ENCODE measurements at places on chromosomes 11 and 22.
A peak's percentile ranks its signal among the peaks of the same experiment; 100 is the strongest.

DNA sequence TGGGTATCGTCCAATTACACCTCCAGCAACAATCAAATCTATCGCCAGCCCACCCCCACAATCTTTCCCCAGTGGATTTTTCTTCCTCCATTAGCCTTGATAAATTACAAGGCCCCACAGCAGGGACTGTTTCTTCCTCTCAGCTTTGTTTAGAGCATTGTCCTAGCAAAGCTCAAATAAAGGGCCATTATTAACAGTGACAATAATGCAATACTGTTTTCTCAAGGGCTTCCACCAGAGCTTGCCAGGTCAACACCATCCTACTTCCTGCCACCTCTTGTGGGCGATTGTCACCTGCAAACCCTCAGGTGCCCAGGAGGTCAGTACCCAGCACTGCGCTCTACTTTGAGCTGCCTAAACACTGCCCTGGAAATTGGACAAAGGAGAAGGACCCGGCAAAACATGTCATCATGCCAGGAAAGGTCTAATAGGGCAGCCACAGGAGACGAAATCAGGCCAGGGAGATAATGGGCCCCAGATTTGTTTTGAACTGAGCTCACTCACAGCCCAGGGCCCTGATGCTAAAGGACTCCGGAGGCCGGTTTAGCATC lies 95.2 kb downstream of the ABTB2 start:
- DNase-seq = no peak

DNA sequence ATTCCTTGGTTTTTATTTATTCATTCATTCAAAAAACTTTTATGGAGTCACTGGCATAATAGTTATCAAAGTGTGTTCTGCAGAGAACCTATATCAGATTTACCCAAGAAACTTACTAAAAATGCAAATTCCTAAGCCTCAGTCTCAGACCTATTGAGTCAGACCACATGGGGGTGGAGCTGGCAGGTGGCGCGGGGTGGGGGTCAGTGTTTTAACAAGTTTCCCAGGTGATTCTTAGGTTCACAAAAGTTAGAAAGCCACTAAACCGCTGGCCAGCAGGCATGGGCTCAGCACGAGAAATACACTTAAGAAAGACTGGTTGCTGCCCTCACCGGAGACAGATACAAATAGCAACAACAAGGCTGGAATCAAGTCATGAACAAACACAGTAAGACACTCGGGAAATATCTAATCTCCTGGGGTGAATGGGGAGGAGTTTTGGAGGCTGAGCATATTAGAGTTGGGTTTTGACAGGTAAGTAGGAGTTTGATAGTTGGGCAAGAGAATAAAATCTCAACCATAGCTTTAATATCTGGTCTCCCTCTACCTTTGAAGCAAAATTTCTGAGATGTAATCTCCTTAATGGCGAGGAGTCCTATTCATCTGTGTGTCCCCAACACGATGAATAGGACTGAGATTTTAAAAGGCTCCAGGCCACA lies 167.5 kb upstream of the NECTIN1 start:
- no peak for DNase-seq

DNA sequence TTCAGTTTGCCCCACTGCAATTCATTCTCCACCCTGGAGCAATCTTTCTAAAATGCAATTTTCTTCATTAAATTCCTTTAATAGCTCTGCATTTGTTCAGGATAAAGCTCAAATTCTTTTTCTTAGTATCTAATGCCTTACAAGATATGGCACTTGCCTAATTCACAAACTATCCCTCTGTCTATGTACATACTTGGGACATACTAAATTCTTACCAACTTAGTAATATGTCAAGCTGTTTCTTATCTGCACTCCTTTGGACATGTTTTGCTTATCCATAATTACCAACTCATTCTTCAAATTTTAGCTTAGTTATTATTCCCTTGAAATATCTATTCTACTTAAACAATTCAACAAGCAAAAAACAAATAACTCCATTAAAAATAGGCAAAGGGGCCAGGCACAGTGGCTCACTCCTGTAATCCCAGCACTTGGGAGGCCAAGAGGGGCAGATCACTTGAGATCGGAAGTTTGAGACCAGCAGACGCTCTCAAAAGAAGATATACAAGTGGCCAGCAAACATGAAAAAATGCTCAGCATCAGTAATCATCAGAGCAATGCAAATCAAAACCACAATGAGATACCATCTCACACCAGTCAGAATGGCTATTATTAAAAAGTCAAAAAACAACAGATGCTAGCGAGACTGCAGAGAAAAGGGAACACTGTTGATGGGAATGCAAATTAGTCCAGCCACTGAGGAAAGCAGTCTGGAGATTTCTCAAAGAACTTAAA lies 96.9 kb downstream of the FAM76B start:
- DNase-seq = no peak

- DNase-seq = peak; percentile 13
Measured at GRCh38 chr11:106021181-106021966, 666 bp downstream of the MSANTD4 start.

- no peak for DNase-seq
Measured at GRCh38 chr11:9120664-9121468, 29.5 kb upstream of the SCUBE2 start.

DNA sequence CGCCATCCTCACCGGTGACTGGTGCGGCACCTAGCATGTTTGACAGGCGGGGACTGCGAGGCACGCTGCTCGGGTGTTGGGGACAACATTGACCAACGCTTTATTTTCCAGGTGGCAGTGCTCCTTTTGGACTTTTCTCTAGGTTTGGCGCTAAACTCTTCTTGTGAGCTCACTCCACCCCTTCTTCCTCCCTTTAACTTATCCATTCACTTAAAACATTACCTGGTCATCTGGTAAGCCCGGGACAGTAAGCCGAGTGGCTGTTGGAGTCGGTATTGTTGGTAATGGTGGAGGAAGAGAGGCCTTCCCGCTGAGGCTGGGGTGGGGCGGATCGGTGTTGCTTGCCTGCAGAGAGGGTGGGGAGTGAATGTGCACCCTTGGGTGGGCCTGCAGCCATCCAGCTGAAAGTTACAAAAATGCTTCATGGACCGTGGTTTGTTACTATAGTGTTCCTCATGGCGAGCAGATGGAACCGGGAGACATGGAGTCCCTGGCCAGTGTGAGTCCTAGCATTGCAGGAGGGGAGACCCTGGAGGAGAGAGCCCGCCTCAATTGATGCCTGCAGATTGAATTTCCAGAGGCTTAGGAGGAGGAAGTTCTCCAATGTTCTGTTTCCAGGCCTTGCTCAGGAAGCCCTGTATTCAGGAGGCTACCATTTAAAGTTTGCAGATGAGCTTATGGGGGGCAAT lies 1.1 kb downstream of the NEAT1 start:
- DNase-seq = no peak

- DNase-seq = no peak
Measured at GRCh38 chr11:2547806-2548205, 103.0 kb downstream of the KCNQ1 start.

DNA sequence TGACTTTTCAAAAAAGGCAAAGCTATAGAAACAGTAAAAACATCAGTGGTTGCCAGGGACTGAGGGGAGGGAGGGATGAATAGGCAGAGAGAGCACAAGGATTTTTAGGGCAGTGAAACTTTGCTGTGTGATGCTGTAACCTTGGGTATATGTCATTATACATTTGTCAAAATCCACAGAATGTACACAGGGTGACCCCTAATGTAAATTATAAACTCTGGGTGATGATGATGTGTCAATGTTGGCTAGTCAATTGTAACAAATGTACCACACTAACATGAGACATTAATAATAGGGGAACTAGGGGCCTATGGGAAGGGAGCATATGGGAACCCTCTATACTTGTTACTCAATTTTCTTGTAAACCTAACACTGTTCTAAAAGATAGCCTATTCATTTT lies 24.8 kb downstream of the RIBC2 start:
- DNase-seq = no peak

DNA sequence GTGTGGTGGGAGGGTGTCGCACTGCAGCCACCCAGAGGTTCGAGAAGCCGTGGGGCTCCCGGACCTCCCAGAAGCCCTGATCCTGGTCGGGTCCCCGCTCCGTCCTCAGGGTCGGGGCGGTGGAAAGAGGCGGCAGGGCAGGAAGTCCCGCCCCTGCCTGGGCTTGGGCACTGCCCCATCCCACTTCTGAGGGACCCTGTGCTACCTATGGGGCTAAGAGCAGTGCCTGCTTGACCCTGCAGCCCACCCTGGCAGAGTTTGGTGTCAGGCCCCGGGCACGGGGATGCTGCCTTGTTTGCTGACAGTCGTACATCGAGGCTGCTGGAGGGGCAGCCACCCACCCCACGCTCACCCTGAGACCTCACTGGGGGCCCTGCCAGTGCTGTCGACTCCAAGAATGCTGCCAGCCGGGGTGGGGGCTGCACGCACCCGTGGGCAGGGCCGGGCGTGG lies 19.4 kb downstream of the RNH1 start:
- no peak for DNase-seq

GRCh38 chr11:69205743-69206612 lies 50.2 kb downstream of the SMIM38 start:
- DNase-seq = no peak

DNA sequence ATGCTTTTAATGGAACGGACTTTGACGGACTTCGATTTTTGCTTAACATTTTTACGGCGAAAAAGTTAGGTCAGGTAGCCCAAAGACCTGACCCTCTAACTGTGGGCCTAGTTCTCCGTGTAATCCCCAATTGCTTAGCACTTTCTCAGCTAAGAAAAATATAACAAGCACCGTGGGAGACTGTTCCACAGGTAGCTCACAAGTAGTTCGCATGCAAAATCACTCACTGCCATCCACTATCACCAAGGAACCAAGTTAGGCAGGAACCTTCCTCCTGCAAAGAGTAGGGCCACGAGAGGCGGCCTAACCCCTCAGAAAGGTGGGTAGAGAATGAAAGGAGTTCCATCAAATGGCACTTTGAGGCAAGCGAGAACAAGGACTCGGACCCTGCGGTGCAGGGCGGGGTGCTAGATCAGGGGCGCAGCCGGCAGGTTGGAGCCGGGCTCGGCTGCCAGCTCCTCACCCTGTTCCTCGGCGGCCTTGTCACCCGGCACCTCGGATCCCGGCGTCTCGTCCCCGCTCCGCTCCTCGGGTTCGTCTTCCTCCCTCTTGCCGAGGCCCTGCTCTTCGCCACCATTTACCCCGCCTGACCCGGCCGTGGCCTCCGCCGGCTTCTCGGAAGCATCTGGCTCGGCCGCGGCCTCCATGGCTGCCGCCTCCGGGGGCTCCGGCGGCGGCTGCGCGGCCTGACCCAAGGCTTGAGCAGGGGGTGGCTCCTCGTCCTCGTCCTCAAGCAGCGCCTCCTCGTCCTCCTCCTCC lies 922 bp downstream of the HNRNPUL2 start:
- no peak for DNase-seq

- no peak for DNase-seq
Measured at GRCh38 chr11:99865951-99866350, 821.1 kb upstream of the ARHGAP42 start.

- no peak for DNase-seq
Measured at GRCh38 chr22:23889620-23890019, 4.6 kb upstream of the MIF start.

- DNase-seq = peak; percentile 30
Measured at GRCh38 chr11:13962562-13963168, at the start of gene SPON1. SPON1 (plus strand) TSS chr11:13962723; CDS start chr11:13962905, 182 bp downstream.

- DNase-seq = peak; percentile 92
Measured at GRCh38 chr22:50146439-50147238, 23.9 kb upstream of the PANX2 start.

DNA sequence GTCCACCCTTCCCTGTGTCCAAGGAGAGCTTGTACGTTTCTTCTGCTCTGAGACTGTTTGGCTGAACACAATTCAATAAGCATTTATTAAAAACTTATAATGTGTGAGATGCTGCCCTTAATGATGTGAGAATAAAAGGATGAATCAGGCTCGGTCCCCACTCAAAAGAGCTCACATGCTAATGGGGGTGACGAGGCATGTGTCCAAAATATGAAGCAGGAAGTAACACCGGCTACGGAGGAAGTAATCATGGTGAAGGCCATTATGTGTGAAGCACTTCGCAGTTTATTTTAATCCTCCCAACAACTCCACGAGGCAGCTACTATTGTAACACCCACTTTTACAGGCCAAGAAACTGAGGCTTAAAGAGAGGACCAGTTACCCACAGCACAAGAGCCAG lies 3.4 kb upstream of the RASD2 start:
- DNase-seq = no peak

- no peak for DNase-seq
Measured at GRCh38 chr11:78040691-78041379, 17.8 kb upstream of the KCTD14 start.

- DNase-seq = peak; percentile 59
Measured at GRCh38 chr11:64146036-64146955, 19.6 kb downstream of the MACROD1 start.

- no peak for DNase-seq
Measured at GRCh38 chr11:36360318-36360717, 64.2 kb downstream of the PRR5L start.

GRCh38 chr11:17747131-17747955 lies 12.8 kb downstream of the KCNC1 start:
- no peak for DNase-seq

GRCh38 chr22:47678636-47679287 lies 916.3 kb downstream of the TBC1D22A start:
- DNase-seq = no peak

DNA sequence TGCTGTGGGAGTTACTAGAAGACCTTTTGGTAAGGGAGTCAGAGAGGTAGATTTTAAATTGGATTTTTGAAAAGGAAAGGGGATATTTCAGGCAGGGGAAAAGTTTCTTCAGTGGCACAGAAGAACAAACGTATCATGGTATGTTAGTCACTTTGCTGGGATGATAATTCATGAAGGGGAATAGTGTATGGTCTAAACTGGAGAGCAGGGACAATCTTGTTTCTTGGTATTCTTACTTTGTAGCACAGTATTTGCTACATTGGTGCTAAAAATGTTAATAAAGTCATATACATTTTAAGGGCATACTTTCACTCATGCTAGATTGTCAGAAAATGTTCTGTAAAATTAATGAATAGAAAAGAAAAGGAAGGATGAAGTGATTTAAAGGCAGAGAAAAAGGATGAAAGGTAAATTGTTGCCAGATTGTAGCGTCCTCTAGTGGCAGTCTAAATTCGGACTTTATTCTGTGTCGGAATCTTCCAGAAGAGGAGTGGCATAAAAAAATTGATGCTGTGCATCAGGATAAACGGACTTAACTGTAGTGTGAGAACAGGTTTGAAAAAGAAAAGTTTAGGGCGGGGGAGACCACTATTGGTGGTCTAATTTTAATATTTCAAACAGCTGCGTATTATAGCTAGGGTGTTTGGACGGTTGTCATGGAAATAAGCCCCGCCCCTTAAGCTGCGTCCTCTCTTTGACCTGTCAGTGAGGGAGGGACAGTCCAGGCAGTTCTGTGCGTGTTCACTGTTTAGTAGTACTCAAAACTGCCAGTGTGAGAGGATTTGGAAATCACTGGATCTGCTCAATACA lies at the start of gene BCO2:
BCO2 (plus strand) TSS at position 724 of the 810 bp plus-strand sequence. CDS start 90 bp downstream, outside the sequence.
- peak; percentile 76 for DNase-seq

- DNase-seq = peak; percentile 24
Measured at GRCh38 chr11:112634551-112634950, 326.7 kb upstream of the NCAM1 start.

Measured in AG08395 (cell line).